ENCODE measurements at places on chromosomes 4 and X. TPM values are rescaled to one million over a fixed set of nuclear protein-coding genes. Genes with fewer than 3 reads are reported as not detected.

Gene SLC16A2
- total RNA-seq = 22.0 TPM

- H3K36me3 ChIP-seq = no peaks in the 10 kb centered on the region
- peaks cover 21% of the 10 kb centered on the region for H3K4me1 ChIP-seq
- peaks cover 32% of the 10 kb centered on the region for H3K27me3 ChIP-seq
- peak; percentile 78 for DNase-seq
- H3K27ac ChIP-seq = no peak overlapping the region
Observed at GRCh38 chr4:150367326-150367725, 214.6 kb upstream of the MAB21L2 start.

Gene FRAS1
- 111 TPM for total RNA-seq

- no peak for DNase-seq
- H3K4me1 ChIP-seq = peaks cover 5% of the 10 kb centered on the region
- H3K27me3 ChIP-seq = no peaks in the 10 kb centered on the region
- H3K36me3 ChIP-seq = no peaks in the 10 kb centered on the region
Observed at GRCh38 chr4:122701965-122702364, 30.5 kb upstream of the BBS12 start.

Gene ADAMTS3
- 3.7 TPM for total RNA-seq

DNA sequence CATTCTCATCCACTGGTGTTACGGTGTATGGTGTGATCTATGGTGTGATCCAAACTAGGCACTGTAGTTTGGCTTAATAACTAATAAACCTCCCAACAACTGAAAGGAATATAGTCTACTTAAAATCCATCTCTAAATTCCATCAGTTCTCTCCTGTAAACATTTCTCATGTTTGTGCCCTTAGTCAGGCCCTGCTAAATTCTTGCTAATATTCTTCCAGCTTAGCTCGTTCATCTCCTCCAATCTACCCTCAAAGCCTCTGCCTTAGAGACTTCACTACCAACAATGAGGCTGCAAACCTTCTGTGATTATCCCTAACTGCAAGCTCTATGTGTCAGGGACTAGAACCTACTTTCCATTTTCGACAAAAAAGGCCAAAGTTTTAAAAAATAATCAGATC, 28.1 kb downstream of the ZAR1 start:
- no peaks in the 10 kb centered on the region for H3K27me3 ChIP-seq
- H3K4me3 ChIP-seq = no peak overlapping the region
- no peaks in the 10 kb centered on the region for H3K4me1 ChIP-seq
- H3K36me3 ChIP-seq = peaks cover 15% of the 10 kb centered on the region
- no peak for DNase-seq

DNA sequence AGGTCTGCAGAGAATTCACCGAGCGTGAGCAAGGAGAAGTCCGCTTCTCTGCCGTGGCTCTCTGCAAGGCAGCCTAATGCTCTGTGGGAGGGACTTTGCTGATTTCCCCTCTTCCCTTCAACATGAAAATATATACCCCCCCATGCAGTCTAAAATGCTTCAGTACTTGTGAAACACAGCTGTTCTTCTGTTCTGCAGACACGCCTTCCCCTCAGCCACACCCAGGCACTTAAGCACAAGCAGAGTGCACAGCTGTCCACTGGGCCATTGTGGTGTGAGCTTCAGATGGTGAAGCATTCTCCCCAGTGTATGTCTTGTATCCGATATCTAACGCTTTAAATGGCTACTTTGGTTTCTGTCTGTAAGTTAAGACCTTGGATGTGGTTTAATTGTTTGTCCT, 11.3 kb downstream of the UCHL1 start:
- no peak overlapping the region for H3K4me3 ChIP-seq
- no peaks in the 10 kb centered on the region for H3K27me3 ChIP-seq
- H3K4me1 ChIP-seq = no peaks in the 10 kb centered on the region

GRCh38 chr4:62226082-62226481, 1026.0 kb downstream of the ADGRL3 start:
- no peaks in the 10 kb centered on the region for H3K27me3 ChIP-seq
- DNase-seq = no peak
- no peak overlapping the region for H3K4me3 ChIP-seq
- H3K4me1 ChIP-seq = peaks cover under 1% of the 10 kb centered on the region

Gene H2BW2
- not detected for total RNA-seq

Gene PIM2
- total RNA-seq = 359 TPM

Gene CXCL6
- 9.5 TPM for total RNA-seq

Gene NLGN4X
- total RNA-seq = 86.8 TPM

Gene CCKAR
- total RNA-seq = not detected

Gene NXF2B
- total RNA-seq = 0.85 TPM

Gene IGFBP7
- total RNA-seq = not detected

Gene DAPP1
- not detected for total RNA-seq

Gene BBS7
- 15.9 TPM for total RNA-seq

- no peaks in the 10 kb centered on the region for H3K27me3 ChIP-seq
- no peak overlapping the region for H3K27ac ChIP-seq
- peaks cover 10% of the 10 kb centered on the region for H3K4me1 ChIP-seq
- no peak for DNase-seq
- no peaks in the 10 kb centered on the region for H3K36me3 ChIP-seq
- H3K4me3 ChIP-seq = no peak overlapping the region
Observed at GRCh38 chr4:153728660-153729059, 31.2 kb downstream of the RNF175 start.

DNA sequence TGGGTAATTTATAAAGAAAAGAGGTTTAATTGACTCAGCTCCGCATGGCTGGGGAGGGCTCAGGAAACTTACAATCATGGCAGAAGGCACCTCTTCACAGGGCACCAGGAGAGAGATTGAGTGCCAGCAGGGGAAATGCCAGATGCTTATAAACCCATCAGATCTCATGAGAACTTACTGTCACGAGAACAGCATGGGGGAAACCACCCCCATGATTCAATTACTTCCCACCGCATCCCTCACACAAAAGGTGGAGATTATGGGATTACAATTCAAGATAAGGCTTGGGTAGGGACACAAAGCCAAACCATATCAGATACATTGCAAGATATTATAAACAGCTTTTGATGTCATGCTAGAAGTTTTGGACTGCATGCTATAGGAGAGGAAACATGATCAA, 204.3 kb downstream of the VEGFC start:
- 0 out of 2 replicates have a peak, but pooled peaks cover 4% of the 10 kb centered on the region for H3K36me3 ChIP-seq
- no peaks in the 10 kb centered on the region for H3K27me3 ChIP-seq
- no peaks in the 10 kb centered on the region for H3K4me1 ChIP-seq
- no peak overlapping the region for H3K27ac ChIP-seq

Gene EDA2R
- total RNA-seq = 7.0 TPM

DNA sequence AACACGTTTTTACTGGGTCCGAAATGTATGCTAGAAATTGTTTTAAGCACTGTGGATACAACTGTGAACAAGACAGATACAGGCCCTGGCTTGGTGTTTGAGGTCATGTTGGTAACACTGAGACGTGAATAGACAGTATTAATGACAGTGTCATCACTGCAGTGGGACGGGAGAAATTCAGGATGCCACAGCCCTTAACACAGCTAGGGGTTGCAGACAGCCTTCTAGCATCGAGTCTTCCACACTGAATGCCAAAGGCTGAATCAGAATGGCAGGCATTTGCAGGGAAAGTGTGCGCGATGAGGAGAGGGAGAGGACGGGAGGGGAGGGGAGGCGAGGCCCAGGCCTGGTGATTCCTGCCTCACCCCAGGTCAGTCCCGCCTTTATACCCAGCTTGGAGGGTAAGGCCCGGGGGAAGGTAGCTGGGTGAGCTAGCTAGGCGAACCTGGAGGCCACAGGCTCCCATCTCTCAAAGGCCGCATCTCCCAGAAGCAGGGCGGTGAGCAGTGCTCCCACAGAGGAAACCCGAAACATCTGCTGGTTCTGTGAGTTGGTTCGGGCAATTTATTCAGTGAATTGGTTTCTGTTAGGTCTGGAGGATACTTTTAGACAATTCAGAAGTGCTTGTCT, 44.1 kb upstream of the CLDN24 start:
- no peak overlapping the region for H3K27ac ChIP-seq
- H3K4me1 ChIP-seq = no peaks in the 10 kb centered on the region
- no peaks in the 10 kb centered on the region for H3K27me3 ChIP-seq
- H3K36me3 ChIP-seq = no peaks in the 10 kb centered on the region
- H3K4me3 ChIP-seq = no peak overlapping the region
- no peak for DNase-seq

GRCh38 chr4:159542296-159542695, 439.4 kb downstream of the RAPGEF2 start:
- H3K27ac ChIP-seq = no peak overlapping the region
- no peaks in the 10 kb centered on the region for H3K36me3 ChIP-seq
- no peak overlapping the region for H3K4me3 ChIP-seq

GRCh38 chr4:94912606-94913005, 154.9 kb downstream of the BMPR1B start:
- H3K27ac ChIP-seq = no peak overlapping the region
- H3K36me3 ChIP-seq = no peaks in the 10 kb centered on the region
- H3K27me3 ChIP-seq = no peaks in the 10 kb centered on the region
- H3K4me3 ChIP-seq = no peak overlapping the region
- peaks cover 1% of the 10 kb centered on the region for H3K4me1 ChIP-seq
- no peak for DNase-seq

GRCh38 chr4:153110739-153111138, 93.5 kb upstream of the TRIM2 start:
- H3K4me1 ChIP-seq = no peaks in the 10 kb centered on the region
- no peak for DNase-seq

Gene RASL11B
- 100.0 TPM for total RNA-seq

GRCh38 chrX:53630261-53630660, 56.3 kb downstream of the HUWE1 start:
- H3K27me3 ChIP-seq = no peaks in the 10 kb centered on the region
- H3K4me3 ChIP-seq = no peak overlapping the region
- H3K27ac ChIP-seq = no peak overlapping the region
- no peak for DNase-seq

Gene HUWE1
- total RNA-seq = 212 TPM

Gene F8A1
- 10.8 TPM for total RNA-seq

Gene PLP1
- total RNA-seq = 49.9 TPM

Gene HEPH
- total RNA-seq = 64.7 TPM

- no peaks in the 10 kb centered on the region for H3K36me3 ChIP-seq
- no peak for DNase-seq
- no peak overlapping the region for H3K4me3 ChIP-seq
- no peak overlapping the region for H3K27ac ChIP-seq
- peaks cover 8% of the 10 kb centered on the region for H3K4me1 ChIP-seq
Observed at GRCh38 chr4:40216622-40217366, 20.0 kb downstream of the RHOH start.

DNA sequence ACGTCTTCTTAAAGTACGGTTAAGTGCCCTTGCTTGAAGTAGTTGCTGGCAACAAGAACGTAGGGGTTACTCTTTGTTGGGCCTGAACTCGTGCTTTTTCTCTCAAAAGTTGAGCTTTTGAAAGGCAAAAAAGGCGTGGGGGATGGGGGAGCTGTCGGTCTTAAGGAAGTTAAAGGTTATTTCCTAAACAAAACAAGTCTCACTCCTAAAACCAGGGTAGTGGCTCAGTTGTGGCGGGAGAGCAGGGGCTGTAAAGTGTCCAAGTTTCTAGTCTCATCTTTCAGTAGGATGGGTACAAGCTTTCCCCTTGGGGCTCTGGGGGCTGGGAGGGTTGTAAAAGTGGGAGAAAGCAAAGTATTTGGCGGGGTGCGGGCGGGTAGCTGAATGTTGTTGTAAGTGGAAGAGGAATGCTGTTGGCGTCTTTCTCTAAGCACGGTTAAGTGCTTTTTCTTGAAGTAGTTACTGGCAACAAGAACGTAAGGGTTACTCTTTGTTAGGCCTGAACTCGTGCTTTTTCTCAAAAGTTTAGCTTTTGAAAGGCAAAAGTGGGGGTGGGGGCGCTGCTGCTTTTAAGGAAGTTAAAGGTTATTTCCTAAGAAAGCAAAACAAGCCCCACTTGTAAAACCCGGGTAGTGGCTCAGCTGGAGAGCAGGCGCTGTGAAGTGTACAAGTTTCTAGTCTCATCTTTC, 904 bp upstream of the WDR1 start:
- H3K36me3 ChIP-seq = peaks cover 25% of the 10 kb centered on the region
- peaks cover 29% of the 10 kb centered on the region for H3K4me1 ChIP-seq
- peak; percentile 51 for DNase-seq
- H3K27me3 ChIP-seq = no peaks in the 10 kb centered on the region
- peak overlapping the region; percentile 66 for H3K4me3 ChIP-seq

DNA sequence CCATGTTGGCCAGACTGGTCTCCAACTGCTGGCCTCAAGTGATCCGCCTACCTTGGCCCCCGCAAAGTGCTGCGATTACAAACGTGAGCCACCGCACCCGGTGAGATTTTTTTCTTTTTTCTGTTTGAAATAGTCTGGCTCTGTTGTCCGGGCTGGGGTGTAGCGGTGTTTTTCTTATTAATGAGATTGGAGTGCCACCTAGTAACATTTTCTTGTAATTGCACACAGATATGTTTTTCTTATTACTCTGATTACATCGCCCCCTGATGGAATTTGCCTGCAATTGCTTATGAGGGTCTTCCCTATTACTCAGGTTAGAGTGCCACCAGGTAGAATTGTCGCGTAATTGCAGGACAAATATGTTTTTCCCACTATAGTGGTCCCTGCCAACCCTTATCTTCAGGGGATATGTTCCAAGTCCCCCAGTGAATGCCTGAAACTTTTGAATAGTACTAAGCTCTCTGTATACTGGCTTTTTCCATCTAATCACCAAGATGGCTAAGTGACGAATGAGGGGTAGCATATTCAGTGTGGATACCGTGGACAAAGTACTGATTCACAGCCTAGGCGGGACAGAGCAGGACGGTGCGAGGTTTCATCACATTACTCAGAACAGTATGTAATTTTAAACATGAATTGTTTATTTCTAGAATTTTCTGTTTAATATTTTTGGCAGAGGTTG, 8.6 kb upstream of the PDHA1 start:
- DNase-seq = peak; percentile 83
- H3K36me3 ChIP-seq = no peaks in the 10 kb centered on the region
- no peaks in the 10 kb centered on the region for H3K4me1 ChIP-seq

Gene CLGN
- total RNA-seq = 2.5 TPM

- no peak for DNase-seq
- H3K4me3 ChIP-seq = no peak overlapping the region
- H3K27ac ChIP-seq = no peak overlapping the region
- no peaks in the 10 kb centered on the region for H3K4me1 ChIP-seq
Observed at GRCh38 chr4:184756399-184756798, 22.5 kb upstream of the CENPU start.

DNA sequence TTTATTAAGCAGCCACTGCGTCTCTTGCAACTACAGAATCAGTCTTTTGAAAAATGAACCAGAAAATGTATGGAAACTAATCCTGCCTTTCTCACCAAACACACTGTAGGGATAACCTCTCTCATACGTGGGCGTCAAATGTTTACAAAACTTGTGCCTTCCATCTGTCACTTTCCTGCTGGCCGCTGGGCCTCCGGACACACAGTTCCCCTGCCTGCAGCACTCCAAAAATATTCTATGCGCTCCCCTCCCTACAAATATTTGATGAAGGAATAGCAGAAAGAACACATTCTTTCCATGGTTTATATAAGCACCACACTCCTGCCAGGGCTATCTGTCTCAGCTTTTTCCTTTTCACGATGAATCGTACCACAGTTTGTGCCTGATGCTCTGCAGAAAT, 14.9 kb upstream of the CYTL1 start:
- H3K36me3 ChIP-seq = no peaks in the 10 kb centered on the region
- H3K27me3 ChIP-seq = no peaks in the 10 kb centered on the region
- DNase-seq = no peak
- H3K4me3 ChIP-seq = no peak overlapping the region

Gene OTUD5
- total RNA-seq = 45.4 TPM

Gene RNF175
- 4.7 TPM for total RNA-seq

- peak overlapping the region; percentile 51 for H3K27ac ChIP-seq
- no peaks in the 10 kb centered on the region for H3K36me3 ChIP-seq
- no peaks in the 10 kb centered on the region for H3K27me3 ChIP-seq
- DNase-seq = peak; percentile 96
Observed at GRCh38 chr4:152045807-152046571, 285.2 kb upstream of the GATB start.
